Mammary microvascular endothelial cell (primary cell): ENCODE measurements at places on chromosomes 3 and 15. TPM values are rescaled to one million over a fixed set of nuclear protein-coding genes. Genes with fewer than 3 reads are reported as not detected.

CCR9 gene
- total RNA-seq = not detected in 2 replicates

CHRNA7 gene
- 0.64 and 0.73 TPM in 2 replicates for total RNA-seq

INSYN1 gene
- total RNA-seq = not detected in 2 replicates

SEMA6D gene
- total RNA-seq = 7.0 and 11.2 TPM in 2 replicates

CNTN3 gene
- not detected in 2 replicates for total RNA-seq

CCR8 gene
- total RNA-seq = not detected in 2 replicates

PDIA5 gene
- total RNA-seq = 50.6 and 57.9 TPM in 2 replicates

SHC4 gene
- total RNA-seq = 0.30 and 0.40 TPM in 2 replicates

CPNE9 gene
- 0.30 TPM in 1 of 2 replicates, not detected in the other for total RNA-seq

PLA2G4B gene
- total RNA-seq = 0.27 and 0.89 TPM in 2 replicates

LRRN1 gene
- not detected in 2 replicates for total RNA-seq

TRPC1 gene
- 1.7 and 2.7 TPM in 2 replicates for total RNA-seq

ATG3 gene
- total RNA-seq = 61.7 and 66.6 TPM in 2 replicates

THSD4 gene
- total RNA-seq = 43.2 and 52.4 TPM in 2 replicates

ECE2 gene
- not detected in 2 replicates for total RNA-seq

UBR1 gene
- total RNA-seq = 20.7 and 21.0 TPM in 2 replicates

CEMIP gene
- total RNA-seq = 0.10 and 0.67 TPM in 2 replicates

TGM5 gene
- not detected in 2 replicates for total RNA-seq

HYAL1 gene
- total RNA-seq = 5.1 and 9.8 TPM in 2 replicates

KBTBD13 gene
- not detected in 2 replicates for total RNA-seq

ROBO2 gene
- total RNA-seq = 0.13 TPM in 1 of 2 replicates, not detected in the other

EPHA3 gene
- total RNA-seq = 0.07 TPM in 1 of 2 replicates, not detected in the other

AGBL1 gene
- not detected in 2 replicates for total RNA-seq

VEPH1 gene
- total RNA-seq = 138 and 149 TPM in 2 replicates

C3orf49 gene
- not detected in 2 replicates for total RNA-seq

ZNF662 gene
- 1.00 and 1.1 TPM in 2 replicates for total RNA-seq

CXCR6 gene
- total RNA-seq = not detected in 2 replicates

MESP1 gene
- 0.34 and 1.1 TPM in 2 replicates for total RNA-seq

TM4SF1 gene
- 612 and 623 TPM in 2 replicates for total RNA-seq

HTR3E gene
- total RNA-seq = not detected in 2 replicates

NIPA2 gene
- total RNA-seq = 86.2 and 98.3 TPM in 2 replicates

P2RY14 gene
- total RNA-seq = not detected in 2 replicates

TGM4 gene
- total RNA-seq = 0.07 and 0.20 TPM in 2 replicates

HRH1 gene
- 11.2 and 12.3 TPM in 2 replicates for total RNA-seq

ATP13A4 gene
- total RNA-seq = 0.07 TPM in 1 of 2 replicates, not detected in the other

ADGRG7 gene
- total RNA-seq = not detected in 2 replicates

DOCK3 gene
- 0.07 and 0.15 TPM in 2 replicates for total RNA-seq

GUCA1C gene
- total RNA-seq = not detected in 2 replicates

MYRIP gene
- total RNA-seq = 3.8 and 4.9 TPM in 2 replicates

SETD2 gene
- 15.4 and 17.8 TPM in 2 replicates for total RNA-seq

IMPG2 gene
- total RNA-seq = under 0.01 and 0.07 TPM in 2 replicates

PARP15 gene
- total RNA-seq = 0.94 and 1.1 TPM in 2 replicates

DIPK2A gene
- 23.9 and 28.5 TPM in 2 replicates for total RNA-seq

MAP1A gene
- 0.67 and 0.84 TPM in 2 replicates for total RNA-seq

HIGD2B gene
- not detected in 2 replicates for total RNA-seq

NMNAT3 gene
- 0.20 and 0.87 TPM in 2 replicates for total RNA-seq

RPP25 gene
- 24.3 and 27.0 TPM in 2 replicates for total RNA-seq

GNAT1 gene
- 0.13 TPM in 1 of 2 replicates, not detected in the other for total RNA-seq

MKRN2OS gene
- not detected in 2 replicates for total RNA-seq

FAM174B gene
- total RNA-seq = 6.3 and 10.1 TPM in 2 replicates
